ENCODE measurements at places on chromosomes 6 and 20.

GRCh38 chr6:114203460-114203859, 139.4 kb downstream of the HS3ST5 start:
- DNase-seq = no peak

- no peak for DNase-seq
Observed at GRCh38 chr6:157575436-157576145, 194.6 kb downstream of the ZDHHC14 start.

DNA sequence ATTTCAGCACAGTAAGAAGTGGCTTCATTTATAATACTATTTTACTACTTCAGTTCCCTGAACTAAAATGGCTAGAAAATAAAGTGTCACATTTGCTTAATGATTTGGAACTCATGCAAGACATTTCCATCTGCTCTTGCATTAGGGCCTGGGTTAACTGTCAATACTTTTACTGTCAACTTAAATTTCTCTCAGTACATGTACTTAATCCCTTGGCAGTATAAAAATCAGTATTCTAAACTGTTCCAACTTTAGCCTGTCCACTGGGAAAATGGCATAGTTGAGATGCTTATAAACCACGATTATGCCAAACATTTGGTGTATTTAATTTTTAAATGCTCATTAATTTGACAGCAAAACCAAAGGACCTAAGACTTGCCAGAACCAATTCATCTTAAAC, 154.5 kb downstream of the ASCC3 start:
- DNase-seq = no peak

DNA sequence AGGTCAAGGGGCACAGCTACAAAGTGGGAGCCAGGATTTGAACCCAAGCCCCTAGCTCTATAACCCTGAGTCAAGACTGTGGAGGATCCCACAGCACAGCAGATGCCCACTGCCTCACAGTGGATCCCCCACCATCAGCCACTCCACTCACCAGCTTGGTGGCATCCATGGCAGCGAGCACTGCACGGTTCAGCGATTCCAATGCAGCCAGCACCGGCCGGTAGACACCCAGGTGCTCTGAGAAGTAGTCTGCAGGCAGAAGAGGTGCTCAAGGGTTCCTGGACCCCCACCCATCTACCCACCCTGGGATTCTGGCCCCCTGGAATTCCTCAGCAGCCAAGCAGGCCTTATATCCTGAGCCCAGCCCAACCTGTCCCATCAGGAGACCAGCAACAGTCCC, 2.5 kb downstream of the ACTL10 start:
- DNase-seq = no peak

GRCh38 chr6:71375676-71376075, 87.1 kb downstream of the OGFRL1 start:
- DNase-seq = no peak

- no peak for DNase-seq
Observed at GRCh38 chr6:144690666-144691065, 405.5 kb downstream of the UTRN start.

DNA sequence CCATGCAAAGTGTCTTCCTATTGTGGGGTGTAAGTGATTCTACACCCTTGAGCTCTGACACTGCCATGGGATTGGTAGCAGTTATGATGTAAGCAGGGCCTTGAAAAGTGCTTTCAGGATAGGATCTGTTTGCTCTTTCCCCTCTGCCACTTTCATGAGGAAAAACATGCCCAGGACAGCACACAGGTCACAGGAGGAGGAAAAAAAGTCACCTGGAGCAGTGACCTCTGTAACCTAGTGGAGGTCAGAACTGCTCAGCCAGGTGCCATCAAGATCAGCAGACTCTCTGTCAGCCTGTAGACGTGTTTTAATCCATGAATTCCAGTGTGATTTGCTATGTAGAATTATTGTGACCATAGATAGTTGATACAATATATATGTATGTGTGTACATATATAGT, 92.7 kb upstream of the BMP2 start:
- no peak for DNase-seq

DNA sequence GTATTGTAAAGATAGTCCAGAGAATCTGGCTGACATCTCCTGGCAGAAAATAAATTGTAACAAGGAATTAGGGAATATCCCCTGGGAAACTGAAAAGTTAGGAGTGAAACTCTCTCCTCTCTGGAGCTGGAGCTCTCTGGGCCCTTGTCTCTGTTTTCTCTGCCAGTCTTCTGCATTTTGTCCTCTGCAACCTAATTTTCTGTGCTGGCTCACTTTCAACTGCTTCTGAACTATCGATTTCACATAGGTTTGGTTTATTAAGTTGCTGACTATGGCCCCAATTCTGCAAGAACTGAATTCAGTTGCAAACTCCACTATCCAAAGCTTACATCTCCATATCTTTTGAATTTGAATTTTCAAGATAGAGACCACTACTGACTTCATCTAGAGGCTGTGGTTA, 9.3 kb downstream of the TCF21 start:
- DNase-seq = no peak

DNA sequence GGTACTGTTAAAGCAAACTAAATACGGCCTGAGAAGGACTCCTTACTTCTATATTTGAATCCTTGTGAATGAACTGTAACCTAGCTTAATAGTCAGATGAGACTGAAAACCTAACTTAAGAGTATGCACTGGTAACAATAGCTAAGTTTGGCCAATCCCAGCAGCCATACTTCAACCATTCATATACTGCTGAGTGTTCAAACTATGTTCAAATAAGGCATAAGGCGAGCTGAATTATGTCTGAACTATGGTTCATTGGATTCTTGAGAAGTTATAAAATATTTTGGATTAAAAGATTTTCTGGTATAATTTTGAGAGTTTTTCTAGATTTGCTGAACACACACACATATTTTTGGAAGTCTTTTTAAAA, 2.2 kb downstream of the SMPDL3A start:
- DNase-seq = no peak
